ENCODE measurements at places on chromosomes 6 and 20.

GRCh38 chr20:33407796-33408195 lies 6.5 kb upstream of the CDK5RAP1 start:
- no peak for DNase-seq

GRCh38 chr6:109441069-109441816 lies 719 bp downstream of the SMPD2 start:
- DNase-seq: peak; percentile 42

GRCh38 chr6:5851261-5851757 lies 155.4 kb downstream of the NRN1 start:
- peak; percentile 67 for DNase-seq

DNA sequence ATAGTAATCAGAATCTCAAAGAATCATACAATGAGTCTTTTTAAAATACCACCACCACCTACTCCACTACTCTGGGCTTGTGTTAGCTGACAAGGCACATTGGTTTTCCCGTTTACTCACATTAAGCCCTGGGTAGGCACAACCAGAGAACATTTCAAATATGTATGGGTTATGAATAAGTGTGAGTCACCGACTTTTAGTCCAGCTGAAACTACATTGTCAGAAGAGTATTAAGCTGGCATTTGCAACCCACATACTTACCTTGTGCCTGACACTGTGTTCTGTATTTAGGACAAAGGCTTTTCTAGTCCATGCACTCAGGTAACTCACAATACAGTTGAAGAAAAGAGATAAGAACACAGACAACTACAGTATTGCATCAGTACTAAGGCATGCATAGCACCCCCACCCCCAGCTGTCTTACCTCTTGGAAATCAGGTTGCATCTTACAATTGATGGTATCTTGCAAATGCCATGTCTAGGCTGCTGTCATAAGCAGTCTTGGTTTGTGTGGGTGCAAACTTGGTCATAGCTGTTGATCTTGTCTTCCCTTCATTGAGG lies 40.3 kb upstream of the AHI1 start:
- peak; percentile 9 for DNase-seq

GRCh38 chr6:34531580-34532201 lies 24.4 kb downstream of the SPDEF start:
- peak; percentile 5 for DNase-seq

GRCh38 chr6:144158133-144158532 lies 7.8 kb downstream of the STX11 start:
- no peak for DNase-seq

DNA sequence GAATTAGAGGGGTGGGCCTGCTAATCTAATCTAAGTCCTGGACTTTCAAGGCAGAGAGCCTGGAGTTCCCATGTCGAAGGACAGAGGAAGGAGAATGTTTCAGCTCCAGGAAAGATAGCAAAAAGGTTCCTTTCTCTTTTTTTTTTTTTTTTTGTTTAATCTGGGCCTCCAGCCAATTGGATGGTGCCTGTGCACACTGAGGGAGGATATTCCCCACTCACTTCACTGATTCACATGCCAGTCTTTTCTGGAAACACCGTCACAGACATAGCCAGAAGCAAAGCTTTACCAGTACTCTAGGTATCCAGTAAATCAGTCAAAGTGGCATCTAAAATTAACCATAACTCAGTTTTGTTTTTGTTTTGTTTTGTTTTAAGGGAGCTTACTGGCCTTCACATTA lies 721.1 kb downstream of the TENT5A start:
- DNase-seq: no peak

DNA sequence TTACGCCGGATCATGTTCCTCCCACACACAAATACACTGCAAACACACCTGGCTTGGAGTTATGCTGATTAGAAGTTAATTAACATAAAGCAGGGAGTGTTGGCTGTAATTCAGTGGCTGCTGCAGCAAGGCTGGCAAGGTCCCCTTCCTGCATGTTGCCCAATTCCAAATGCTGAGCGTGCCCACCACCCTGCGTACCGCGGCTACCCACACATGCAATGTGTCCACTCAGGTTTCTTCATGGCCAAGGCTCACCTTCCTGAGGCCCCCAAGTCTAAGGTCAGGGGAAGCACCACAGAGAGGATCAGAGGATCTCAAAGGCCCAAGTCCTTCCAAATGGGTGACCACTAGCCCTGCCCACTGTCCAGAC lies 11.6 kb upstream of the PRND start:
- no peak for DNase-seq

DNA sequence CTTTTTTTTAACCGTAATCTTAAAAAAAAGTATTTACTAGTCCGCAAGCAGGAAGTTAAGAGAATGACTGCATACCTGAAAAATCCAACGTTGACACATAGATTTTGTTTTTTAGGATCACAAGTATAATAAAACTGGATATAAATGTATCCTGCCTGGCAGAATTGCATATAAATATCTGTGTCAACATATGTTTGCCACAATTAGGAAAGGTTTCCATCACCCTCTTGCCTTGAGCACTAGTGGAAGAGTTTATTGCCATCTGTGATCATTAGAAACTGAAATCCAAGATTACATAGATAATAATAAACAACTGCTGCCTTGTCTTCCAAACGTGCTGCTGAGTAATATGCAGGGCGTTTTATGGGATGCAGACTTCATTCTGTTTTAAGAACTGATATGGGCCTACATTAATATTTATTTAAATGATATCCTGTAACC lies 27.9 kb downstream of the PLEKHG1 start:
- DNase-seq: no peak

GRCh38 chr6:70531133-70531532 lies 35.6 kb upstream of the SDHAF4 start:
- no peak for DNase-seq

GRCh38 chr6:144360401-144360800 lies 75.3 kb downstream of the UTRN start:
- DNase-seq: no peak

DNA sequence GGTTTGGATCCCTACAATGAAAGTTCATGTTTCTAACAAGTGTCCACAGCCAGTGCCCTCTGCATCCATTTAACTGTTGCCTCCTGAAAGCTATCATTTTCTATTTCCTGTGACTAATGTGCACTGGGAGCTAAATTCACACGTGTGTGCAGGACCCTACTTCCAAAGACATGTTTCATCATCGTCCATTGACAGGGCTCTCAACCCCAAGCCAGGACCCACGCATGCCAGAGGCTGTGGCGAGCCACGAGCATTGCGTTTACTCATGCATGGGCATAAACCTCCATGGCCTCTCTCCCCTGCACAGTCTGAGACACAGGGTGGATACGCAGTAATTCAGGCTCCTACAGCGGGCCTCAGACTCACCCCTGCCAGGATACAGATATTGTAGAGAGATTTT lies 153.2 kb downstream of the MAFB start:
- no peak for DNase-seq

- DNase-seq: no peak
Observed at GRCh38 chr6:130923350-130923749, 96.1 kb downstream of the SMLR1 start.

DNA sequence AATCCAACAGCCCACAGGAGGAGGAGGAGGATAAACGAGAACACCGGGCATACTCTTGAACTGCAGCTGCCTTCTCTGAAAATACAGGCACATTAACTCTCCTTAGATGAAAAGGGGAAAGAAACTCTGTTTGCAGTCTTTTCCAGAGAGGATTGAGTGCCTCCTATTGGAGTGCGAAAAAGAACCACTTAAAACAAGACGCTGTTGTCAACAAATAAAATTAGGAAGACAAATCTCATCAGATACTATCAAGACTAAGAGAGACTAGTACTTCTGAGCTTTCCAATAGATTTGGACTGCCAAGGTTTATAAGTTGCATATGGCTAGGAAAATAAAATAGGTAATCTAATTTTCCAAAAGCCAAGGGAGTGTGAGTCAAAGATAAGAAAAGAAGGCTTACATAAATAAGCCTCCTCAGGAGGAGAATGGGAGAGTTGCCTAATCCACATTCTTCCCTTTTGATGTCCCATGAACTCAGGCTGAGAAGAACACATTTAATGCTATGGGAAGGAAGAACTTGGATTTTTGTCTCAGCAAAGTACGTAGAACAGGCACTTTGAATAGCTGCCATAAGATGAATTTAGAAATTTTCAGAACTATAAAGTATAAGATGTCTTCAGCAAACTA lies 154.7 kb downstream of the ARHGAP18 start:
- no peak for DNase-seq

DNA sequence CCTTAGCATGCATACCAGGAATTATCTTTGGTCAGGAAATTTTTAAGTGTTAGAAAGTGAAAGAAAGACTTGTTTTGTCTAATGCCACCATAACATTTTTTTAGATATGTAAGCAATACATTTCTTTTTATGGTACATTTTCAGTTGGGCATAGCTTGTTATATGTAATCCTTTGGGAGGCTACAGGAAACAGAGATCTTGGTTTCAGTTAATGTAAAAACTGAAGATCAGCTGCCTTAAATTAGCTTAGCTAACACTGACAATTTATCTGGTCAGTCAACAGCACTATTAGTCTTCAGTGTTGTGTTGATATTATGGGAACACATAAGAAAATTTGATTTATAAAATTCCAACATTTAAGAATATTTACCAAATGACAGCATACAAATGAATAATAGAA lies 78.6 kb upstream of the SMIM8 start:
- DNase-seq: no peak

GRCh38 chr6:53109612-53110011 lies 39.0 kb downstream of the GCM1 start:
- no peak for DNase-seq

GRCh38 chr20:11212272-11212671 lies 538.5 kb upstream of the JAG1 start:
- DNase-seq: no peak

DNA sequence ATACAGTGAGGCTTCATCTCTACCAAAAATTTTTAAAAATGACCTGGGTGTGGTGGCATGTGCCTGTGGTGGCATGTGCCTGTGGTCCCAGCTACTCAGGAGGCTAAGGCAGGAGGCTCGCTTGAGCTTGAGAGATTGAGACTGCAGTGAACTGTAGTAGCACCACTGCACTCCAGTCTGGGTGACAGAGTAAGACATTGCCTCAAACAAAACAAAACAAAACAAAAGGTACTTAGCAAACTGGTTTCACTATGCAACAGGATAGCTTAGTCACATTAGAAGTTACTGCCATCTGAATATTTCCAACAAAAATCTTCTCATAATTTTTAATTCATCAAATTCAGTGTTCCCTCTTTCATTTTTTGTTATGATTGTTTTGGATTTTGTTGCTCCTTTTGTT lies 137.9 kb downstream of the QRSL1 start:
- no peak for DNase-seq

- no peak for DNase-seq
Observed at GRCh38 chr6:24901698-24902328, 33.9 kb downstream of the RIPOR2 start.

GRCh38 chr6:42962502-42963178 lies 2.1 kb downstream of the GNMT start:
- DNase-seq: no peak

DNA sequence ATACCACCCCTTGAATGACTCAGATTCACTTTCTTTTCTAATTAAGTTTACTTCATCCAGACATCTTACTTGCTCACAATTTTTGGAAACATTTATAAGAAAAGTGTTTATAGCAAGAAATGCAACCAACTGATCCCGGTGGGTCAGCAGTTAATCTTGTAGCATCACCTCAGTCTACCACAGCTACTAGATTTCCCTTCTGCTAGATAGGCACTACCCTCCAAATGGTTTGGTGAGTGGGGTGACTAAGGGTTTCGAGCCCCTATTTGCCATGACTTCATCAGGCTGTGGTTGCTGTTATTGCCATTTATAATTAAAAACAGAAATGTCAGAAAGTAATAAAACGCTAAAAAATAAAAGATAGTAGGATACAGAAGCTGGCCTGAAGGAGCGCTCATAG lies 930.1 kb upstream of the GJE1 start:
- DNase-seq: no peak

GRCh38 chr6:6560909-6561308 lies 27.6 kb upstream of the LY86 start:
- no peak for DNase-seq

DNA sequence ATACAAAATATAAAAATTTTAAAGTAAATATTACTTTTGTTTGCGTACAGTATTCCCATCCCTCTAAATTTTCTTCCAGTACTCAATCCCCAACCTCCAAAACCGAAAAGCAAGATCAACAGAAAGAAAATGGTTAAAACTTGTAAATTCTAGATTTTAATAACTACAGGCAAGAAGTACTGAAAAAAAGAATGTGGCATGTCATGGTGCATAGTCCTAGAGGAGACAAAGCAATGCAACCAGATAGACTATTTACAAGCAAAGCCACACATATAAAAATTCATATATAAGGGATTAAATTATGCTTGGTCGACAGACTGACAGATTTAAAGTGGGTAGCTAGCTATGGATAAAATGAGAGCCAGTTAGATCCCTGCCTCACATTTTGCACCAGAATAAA lies 56.5 kb upstream of the HFE start:
- DNase-seq: no peak

DNA sequence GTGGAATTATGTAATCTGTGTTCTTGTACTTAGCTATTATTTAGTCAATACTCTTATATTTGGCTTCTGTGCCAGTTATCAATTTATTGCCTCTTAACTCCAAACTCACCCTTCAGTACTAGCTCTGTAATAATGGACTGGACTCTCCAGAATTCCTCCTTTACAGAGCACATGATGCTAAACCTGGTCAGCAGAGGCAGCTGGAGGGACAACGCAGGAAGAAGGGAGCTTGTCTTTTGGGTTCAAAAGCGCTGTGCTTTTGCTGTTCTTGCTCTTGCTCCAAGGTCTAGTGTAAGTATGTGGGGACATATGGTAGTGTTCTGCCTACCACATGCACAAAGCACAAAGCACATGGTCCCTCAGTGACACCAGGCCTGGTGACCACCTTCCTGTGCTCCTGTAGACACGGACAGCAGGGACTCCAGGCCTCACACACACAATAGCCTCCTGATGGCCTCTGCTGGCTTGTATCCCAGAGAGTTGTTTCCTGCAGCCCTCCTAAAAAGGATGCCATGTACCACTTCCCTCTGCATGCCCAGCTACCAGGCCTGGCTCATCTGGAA lies 46.1 kb downstream of the CHD6 start:
- DNase-seq: no peak

DNA sequence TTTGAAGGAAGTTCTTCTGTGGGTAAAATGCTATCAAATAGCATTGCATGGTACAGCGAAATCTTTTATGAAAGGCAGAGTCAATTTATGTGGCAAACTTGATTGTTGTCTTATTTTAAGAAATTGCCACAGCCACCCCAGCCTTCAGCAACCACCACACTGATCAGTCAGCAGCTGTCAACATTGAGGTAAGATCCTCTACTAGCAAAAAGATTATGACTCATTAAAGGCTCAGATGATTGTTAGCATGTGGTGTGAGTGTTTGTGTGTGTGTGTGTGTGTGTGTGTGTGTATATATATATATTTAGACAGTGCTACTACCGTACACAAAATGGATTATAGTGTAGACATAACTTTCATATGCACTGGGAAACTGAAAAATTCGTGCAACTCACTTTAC lies 27.8 kb downstream of the LRRN4 start:
- DNase-seq: no peak

Measured in naive thymus-derived CD8-positive, alpha-beta T cell (primary cell).